Activated CD4-positive, alpha-beta memory T cell treated with anti-CD3 and anti-CD28 coated beads for 36 hours (primary cell): ENCODE measurements at places on chromosomes 5 and 9.

GRCh38 chr5:150486402-150487198, 21.3 kb upstream of the NDST1 start:
- DNase-seq, result peak; percentile 31

DNA sequence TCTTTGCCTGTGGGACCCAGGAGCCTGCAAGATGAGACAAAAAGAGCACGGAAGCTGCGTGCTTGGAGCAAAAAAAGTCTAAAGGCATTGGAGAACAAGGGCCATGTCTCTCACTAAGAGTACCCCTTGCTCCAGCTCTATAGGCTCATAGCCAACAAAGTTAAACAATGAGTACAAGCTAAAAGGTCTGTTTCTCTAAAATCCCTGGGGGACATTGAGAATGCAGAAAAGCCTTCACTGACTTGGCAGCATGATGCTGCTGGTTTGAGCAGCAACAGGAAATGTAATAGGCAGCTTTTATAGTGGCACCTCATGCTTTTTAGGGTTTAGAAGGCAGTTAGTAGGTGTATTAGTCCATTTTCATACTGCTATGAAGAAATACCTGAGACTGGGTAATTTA, 287.5 kb downstream of the SMARCA2 start:
- DNase-seq, result no peak

DNA sequence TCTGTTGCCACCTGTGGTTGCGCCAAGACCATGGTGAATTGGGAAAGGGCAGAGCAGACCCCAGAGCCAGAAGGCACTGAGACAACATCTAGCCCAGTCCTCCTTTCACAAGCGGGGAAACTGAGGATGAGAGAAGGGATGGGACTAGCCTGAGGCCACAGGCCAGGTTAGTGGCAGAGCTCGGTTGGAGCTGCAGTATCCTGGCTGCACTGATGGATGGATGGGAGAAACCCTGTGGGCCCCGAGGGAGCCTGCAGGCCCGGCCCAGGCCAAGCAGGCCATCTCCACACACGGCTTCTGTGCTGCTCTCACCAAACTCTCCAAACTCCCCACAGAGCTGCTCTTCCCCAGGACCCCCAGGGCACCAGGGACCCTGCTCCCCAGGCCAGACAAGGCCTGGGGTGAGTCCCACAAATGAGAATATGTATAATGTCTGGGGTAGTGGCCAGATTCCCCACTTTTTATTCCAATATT, 60.2 kb downstream of the TSTD2 start:
- no peak for DNase-seq

DNA sequence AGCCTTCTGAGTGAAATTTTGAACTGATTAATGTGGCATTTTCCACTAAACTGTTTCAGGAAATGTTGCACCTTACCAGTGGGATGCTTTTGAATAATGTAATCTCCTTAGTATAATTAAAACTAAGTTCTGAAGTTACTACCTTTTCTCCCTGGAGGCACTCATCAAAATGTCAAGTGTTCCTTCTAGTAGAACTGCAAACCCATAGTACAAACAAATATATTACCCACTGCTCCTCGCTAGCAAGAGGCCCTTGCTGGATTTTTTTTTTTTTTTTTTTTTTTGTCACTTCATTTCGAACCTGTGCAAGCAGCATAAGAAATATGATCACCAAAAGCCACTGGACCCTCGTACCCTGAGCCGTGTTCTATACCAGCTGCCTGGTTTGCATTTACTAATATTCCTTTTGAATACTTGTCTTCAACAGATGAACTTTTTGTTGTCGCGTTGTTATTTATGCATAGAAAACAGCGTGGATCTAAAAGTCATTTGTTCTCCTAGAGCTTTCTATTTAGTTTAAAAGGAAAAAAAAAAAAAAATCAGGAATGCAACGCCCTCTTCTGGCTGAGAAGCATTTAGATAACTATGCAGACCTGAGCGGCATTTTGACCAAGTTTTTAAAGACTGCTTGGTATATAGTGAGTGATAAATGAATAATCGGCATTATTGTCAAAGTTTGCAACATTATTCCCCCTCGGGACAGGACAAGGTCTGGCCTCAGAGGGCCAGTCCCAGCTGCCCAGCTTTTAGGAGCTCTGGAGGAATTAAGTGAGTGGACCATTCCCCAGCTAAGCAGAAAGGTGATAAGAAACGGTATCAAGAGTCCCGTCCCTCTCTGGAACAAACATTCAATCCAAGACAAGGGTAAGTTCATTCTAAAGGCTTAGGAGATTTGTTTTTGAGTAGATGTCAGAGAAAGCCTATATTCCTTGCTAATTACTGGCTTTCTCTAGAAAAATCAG, 162.5 kb upstream of the KIF2A start:
- no peak for DNase-seq

DNA sequence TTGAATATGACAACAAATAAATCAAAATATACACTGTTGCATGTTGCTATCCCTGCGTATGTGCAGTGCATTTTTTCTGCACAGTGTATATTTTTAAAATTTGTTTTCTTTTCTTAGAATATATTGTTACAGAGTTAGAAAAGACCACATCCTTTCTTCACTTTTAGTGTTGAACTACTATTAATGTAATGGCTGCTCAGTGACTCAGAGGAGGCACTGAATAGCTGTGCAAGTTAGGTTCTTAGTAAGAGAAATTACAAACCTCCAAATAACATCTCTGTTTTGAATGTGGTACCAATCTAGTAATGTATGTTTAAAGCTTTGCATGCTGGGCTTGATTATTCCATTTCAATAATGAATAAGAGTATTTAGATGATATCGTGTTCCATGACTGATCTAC, 208.9 kb upstream of the PRR16 start:
- DNase-seq, result no peak

DNA sequence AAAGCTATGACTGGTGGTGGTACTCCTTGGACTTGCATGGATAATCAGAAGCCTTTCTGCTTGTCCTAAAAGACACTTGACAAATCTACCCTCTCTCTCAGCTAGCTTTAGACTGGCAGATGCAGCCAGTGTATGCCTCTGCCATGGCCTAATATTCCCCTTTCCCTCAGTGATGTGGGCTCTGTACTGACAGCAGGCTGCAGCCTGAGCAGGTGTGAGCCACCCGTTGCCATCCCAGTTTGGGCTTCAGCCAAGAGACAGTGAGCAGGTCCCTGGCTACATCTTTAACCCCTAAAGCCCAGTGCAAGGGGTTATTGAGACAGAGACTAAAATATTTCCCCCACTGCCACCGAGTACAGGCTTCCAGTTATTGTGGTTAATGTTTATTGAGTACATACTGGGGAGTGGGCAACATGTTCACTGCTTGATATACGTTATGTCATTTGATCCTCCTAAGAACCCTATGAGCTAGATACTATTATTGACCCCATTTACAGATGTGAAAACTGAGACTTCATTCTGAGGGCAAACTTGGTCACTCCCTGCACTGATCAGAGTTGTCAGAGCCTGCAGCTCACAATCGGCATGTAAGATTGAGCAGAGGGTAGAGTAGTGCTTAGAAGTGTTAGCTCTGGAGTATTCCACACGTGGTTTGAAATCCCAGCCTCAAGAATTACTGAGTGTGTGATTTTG, 254.2 kb downstream of the ARHGAP26 start:
- DNase-seq, result no peak

- peak; percentile 25 for DNase-seq
These were observed 9.1 kb downstream of the EPB41L4B start for GRCh38 chr9:109311731-109312130.

- DNase-seq, result no peak
These were observed 23.9 kb upstream of the IL7R start for GRCh38 chr5:35832762-35833161.

GRCh38 chr9:134640506-134641172, 964 bp upstream of the COL5A1 start:
- DNase-seq, result no peak

DNA sequence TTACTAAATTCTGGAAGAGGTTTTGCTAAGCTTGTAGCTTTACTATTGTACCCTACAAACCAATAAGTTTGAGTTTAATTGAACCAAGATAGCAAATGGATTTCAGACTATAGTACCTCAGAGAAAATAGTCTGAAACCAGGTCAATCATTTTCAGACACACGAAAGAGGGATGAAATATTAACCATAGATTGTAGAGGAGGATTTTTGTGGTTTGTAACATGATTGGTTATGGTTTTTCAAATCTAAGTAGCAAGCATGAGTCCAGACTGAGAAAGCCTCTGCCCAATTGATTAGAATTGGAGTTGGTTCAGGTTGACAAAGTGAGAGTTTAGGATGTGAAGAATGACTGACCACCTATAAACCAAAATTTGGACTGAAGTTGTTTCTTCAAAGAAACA, 562.7 kb upstream of the DMAC1 start:
- DNase-seq, result no peak

- no peak for DNase-seq
These were observed 30.4 kb downstream of the PRLR start for GRCh38 chr5:35199886-35200285.

DNA sequence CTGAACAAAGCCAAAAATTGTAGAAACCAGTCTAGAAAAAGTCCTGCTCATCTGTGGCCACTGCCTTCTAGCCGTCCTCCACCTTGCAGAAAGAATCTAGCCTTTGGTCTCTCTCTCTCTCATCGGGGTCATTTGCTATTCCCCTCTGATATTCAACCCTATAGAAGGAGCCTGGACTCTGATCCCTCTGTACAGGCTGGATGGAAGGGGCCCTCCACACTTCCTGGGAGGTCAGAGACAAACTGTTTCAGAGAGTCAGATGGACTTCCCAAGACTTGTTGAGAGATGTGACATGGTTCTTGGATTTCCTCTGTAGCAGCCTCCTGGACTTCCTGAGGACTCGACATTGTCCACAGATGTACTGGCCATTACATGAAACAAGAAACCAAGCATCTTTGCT, 85.0 kb upstream of the RUSC2 start:
- DNase-seq, result no peak

- DNase-seq, result no peak
These were observed 57.9 kb upstream of the RICTOR start for GRCh38 chr5:39132128-39132447.

- no peak for DNase-seq
These were observed 169.2 kb upstream of the HMHB1 start for GRCh38 chr5:143642791-143643190.

DNA sequence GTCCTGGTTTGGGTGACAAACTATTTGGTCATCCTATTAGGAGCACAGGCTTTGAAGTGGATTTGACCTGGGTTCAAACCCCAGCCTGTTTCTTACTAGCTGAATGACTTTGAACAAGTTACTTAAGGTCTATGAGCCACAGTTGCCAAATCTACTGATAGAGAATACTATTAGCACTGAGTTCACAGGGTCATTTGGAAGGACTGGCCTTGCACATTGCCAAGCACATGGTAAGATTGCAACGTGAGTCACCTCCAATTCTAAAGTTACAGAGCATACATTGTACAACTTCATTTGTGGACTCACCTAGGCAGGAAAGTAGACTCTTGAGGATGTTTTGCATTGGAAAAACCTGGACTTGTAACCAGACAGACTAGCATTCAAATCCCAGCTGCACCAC, 38.9 kb downstream of the MFAP3 start:
- DNase-seq, result no peak

DNA sequence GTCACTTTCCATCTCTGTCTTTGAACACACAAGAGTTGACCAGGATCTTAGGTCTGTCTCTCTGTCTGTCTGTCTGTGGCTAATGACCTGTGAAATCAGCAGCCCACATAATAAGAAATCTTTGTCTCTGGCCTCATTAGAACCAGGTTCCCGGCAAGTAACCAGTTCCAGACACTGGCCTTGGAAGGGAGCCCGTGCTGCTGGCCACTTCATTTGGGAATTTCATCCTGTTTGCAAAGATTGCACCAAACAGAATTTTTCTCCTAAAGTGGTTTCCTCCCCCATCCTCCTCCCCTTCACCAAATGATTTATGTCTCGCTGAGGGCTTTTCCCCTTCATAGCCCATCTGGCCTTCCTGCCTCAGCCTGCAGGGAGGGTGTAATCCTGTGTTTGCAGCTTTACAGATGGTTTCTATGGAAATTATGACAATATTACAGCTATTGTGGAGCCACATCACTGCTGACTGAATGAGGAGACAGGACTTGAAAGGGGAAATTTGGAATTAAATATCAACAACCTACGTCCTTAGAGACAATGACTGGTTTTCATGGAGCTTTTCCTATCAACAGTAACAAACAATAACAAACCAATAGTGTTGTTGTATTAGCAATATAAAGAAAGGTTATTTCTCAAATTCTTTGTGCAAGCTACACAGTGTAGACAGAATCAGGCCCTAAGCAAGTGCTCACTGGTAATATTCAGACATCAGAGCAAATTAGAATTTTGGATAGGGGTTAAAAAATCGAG, 25.7 kb downstream of the DPYSL3 start:
- DNase-seq, result no peak

DNA sequence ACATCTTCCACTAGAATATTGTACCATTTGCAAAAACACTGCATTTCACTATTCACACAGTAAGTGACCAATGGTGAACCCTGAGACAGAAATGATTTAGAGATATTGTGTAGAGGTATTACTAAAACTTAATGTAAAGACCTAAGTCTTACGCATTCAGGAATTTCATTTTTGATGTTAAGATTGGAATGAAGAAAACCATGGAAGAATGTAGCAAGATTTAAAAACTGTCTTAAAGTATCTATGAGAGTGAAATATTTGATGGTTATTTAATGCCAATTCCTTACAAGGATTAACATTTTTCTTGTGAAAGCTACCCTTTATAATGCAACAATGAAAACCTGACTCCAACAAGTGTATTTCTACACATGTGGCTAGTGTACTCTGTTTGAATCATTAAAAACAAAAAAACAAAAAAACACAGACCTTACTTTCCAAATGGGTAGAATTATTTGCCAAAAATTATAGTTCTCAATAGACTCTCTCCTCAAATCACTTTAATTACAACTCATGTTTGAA, 172.0 kb downstream of the NNT start:
- DNase-seq, result no peak

DNA sequence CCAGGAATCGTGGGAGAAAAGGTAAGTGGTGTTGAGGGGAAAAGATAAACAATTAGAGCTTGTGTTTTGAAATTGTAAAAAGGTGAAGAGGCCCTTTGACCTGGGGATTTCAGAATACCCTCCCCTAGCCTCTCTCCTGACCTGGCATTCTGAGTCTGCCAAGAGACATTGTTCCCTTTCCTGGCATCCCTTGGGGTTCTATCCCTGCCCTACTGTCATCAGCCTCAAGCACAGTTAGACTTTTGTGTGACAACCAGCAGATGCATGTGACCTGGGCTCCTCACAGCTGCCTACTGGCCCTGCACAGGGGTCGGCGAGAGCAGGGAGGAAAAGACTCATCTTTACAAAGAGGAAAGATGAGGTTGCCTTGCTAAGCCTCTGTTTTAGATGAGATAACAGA, 72.2 kb upstream of the ORM1 start:
- no peak for DNase-seq

DNA sequence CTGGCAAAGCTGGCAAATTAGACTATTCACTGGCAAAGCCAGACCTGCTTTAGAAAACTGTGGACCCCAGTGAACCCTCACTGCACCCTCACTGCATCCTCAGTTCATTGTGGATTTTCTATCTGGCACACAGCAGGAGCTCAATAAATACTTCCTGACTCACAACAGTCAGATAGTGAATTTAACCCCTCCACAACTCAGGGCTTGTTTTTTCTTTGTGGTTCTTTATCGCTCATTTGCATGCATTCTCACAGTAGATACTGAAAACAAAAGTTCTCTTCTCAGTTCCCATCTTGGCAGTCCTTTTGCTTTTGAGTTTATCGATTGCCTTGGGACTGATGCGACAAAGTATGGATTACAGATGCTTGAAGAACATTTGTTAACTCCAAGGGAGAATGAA, 99.8 kb downstream of the ACTL7B start:
- DNase-seq, result no peak
